NCI-H510A treated with DMSO at 0.1 percent for 48 hours (cell line): ENCODE measurements at places on chromosomes 5 and 9.

DNA sequence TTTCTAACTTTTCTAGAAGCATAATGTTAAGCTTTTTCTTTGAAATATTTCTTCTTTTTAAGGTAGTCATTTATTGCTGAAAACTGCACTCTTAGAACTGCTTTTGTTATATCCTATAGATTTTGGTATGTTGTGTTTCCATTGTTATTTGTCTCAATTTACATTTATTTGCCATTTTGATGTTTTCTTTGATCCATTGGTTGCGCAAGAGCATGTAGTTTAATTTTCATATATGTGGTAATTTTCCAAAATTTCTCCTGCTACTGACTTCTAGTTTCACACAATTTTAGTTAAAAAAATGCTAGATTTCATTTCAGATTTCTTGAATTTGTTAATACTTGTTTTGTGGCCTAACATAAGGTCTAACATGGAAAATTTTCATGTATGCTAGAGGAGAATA, 1029.3 kb upstream of the TYRP1 start:
- DNase-seq = no peak

- no peak for DNase-seq
These were observed 33.3 kb upstream of the SPDL1 start for GRCh38 chr5:169550227-169550626.

DNA sequence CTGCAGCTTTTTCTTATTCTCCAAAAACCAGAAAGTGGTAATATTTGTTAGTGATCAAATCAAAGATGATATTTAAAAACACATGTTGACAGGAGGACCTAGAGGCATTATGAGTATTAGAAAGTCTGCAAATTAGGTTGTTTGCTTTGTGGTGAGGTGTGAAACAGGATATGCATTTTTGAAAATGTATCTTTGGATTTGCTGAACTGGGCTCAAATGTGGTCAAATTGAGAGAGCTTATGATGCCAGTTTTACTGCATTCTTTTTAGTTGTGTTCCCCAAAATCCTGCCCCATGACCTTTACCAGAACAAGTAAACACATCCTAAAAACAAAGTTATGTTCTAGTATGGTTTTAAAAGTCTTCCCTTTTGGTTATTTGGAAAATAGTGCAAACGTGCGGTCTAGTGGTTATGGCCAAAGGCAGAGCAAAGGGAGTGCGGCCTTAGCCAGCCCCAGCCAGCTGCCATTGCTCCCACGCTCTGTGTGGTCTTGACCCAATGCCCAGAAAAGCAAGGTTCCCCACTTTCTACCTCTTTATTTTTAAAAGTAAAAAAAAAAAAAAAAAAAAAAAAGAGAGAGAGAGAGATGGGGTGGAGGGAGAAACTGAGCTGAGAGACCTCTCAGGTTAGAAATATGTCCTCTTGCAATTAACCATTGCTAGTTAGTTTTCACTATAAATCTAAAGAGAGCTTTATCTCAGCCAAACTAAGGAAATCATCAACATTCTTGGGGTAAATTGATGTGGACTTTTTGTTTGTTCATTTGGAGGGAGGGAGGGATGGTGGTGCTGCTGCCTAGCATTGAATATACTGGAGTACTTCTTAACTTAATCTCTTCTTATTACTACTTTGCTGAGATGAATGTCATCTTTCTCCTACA, 176.6 kb downstream of the ARHGAP26 start:
- DNase-seq = no peak

GRCh38 chr9:1332156-1332555, 282.0 kb downstream of the DMRT2 start:
- DNase-seq = no peak

DNA sequence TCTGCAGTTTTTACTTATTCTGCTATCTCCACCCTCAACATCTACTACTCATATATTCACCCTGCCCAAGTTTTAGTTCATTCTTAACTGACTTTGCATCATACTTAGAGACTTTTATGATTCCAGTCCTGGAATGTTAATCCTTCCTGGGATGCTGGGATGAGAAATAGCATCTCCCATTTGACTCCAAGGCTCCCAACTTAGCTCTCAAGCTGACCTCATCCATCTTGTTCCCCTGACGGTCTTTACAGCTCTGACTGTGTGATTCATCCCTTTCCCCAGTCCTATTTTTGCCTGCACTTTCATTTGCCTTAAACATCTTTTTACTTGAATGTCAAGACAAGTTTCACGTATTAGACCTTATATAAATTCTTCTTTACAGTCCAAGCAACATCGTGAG, 297.8 kb downstream of the EPB41L4A start:
- DNase-seq = no peak
